ENCODE measurements at places on chromosomes 3 and 15.

GRCh38 chr3:186234152-186234551, 125.3 kb upstream of the ETV5 start:
- DNase-seq: no peak

- no peak for DNase-seq
These were observed 352.6 kb upstream of the NDN start for GRCh38 chr15:24039683-24040082.

GRCh38 chr3:188754267-188754666, 417.5 kb upstream of the TPRG1 start:
- no peak for DNase-seq

- DNase-seq: no peak
These were observed 85.2 kb downstream of the CACNA1D start for GRCh38 chr3:53579636-53580035.

DNA sequence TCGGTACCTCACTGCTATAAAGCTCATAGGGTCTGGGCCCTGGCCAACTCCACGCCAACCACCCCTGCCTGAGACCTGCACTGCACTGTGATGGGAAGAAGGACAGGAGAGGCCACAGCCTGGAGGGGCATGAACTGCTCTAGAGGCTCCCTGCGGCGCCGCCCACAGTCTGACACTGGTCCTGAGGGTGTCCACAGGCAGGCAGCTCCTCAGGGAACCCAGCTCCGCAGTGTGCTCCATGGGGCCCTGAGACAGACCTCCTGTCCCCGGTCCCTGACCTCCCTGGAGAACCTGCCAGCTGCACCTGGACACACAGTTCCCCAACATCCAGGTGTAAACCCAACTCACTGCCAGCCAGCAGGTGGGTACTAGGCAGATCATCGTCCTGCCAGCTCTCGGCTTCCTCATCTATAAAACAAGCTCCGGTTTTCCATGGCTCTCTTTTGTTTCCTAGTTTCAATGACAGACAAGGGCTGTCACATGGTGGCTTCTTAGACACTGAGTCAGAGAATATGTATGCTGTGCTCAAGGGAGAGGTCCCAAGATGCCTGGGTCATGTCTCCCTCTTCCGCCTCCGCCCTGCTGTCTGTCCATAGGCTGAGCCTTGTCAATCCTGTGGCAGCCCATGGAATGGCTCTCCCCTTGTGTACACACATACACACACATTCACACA, 5.1 kb upstream of the HAPLN3 start:
- no peak for DNase-seq

GRCh38 chr15:60573936-60574335, 95.0 kb upstream of the ICE2 start:
- peak; percentile 37 for DNase-seq

GRCh38 chr3:65714134-65714533, 324.6 kb downstream of the MAGI1 start:
- DNase-seq: no peak

DNA sequence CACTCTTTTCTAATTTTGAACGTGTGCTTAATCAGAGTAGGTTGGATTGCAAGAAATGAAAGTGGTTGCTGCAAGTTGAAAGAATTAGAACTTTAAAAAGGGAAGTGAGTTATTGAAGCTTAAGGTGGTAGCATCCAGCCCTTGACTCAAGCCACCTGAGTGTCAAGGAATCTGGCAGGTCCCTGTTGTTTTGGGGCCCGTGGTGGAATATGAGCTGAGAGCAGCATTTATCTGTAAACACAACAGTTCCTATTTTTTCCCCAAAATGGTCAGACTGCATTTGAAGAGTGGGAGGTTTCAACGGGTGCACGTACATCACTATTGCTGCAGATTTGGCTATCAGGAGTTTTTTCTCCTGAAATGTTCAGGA, 1.7 kb downstream of the ITPR1 start:
- no peak for DNase-seq

DNA sequence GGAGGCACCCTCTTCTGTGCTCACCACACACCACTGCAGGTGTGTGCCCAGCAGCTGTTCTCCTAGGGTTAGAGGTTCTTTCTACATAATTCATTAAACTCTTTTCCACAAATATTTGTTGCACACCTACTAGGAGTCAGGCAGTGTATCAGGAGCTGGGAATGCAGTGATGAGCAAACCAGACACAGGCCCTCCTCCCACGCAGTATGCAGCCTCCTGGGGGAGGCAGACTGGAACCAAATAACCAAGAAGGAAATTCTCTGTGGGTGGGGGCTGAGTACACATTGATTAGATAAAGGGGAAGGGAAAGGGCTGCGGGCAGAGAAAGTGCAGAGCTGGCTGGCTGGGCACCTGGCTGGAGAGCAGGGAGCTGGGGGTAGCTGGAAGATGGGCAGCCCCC, 18.5 kb upstream of the C3orf22 start:
- DNase-seq: no peak

- no peak for DNase-seq
These were observed 711.0 kb downstream of the MECOM start for GRCh38 chr3:168952551-168952950.

DNA sequence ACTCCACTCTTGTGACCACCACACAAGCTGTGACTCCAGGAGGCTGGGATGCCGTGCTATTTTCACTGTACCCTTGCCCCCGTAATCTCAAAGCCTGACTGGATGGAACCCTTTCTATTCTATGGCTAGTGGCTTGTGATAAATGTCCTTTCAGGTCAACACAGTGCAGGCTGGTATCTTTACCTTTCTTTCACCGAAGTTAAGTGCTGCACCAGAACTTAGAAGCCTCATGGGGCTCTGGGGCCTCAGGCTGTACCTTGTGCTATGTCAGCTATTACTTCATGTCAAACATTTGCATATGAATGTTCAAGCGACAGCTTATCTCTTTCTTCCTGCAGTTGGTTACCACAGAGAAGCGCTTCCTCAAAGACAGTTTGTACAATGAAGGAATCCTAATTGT, 66.8 kb downstream of the RPL39L start:
- no peak for DNase-seq

- no peak for DNase-seq
These were observed 68.4 kb downstream of the HERC1 start for GRCh38 chr15:63765338-63765737.

DNA sequence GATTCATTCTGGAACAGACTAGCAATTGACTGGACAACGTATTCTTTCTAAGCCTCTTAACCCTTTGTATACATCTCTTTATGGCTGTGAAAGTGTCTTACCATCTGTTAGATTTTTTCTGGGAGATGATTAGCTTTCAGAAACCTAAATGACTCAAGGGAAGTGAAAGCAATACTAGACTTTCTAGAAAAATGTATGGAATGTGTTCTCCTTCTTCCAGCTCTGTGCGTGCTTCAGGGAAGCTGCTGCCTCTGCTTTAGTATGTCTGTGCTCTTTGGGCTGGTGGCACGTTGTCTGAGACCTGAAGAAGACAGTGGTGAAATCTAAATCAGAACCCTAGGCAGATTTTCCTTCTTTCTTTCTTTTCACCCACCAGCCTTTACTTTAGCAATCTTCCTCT, 89.5 kb downstream of the ITPR1 start:
- no peak for DNase-seq

DNA sequence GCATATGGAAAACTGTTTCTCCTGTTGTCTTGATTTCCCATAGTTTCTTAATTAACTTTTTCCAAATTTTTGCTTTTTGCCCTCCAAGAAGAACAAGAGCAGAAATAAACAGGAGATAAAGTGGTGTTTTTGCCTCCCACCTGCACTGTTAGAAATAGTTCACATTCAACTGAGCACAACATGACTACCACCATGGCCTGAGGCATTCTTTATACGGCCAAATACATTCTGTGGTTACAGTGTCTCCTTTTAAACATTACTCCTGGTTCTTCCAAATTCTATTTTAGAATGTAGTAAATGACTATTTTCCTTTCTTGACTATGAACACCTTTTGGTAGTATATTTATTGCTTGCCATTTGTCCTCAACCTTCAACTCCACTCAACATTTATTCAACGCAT, 98.5 kb downstream of the LARS2 start:
- no peak for DNase-seq

- DNase-seq: no peak
These were observed 770.6 kb upstream of the CFAP20DC start for GRCh38 chr3:59820352-59820934.

DNA sequence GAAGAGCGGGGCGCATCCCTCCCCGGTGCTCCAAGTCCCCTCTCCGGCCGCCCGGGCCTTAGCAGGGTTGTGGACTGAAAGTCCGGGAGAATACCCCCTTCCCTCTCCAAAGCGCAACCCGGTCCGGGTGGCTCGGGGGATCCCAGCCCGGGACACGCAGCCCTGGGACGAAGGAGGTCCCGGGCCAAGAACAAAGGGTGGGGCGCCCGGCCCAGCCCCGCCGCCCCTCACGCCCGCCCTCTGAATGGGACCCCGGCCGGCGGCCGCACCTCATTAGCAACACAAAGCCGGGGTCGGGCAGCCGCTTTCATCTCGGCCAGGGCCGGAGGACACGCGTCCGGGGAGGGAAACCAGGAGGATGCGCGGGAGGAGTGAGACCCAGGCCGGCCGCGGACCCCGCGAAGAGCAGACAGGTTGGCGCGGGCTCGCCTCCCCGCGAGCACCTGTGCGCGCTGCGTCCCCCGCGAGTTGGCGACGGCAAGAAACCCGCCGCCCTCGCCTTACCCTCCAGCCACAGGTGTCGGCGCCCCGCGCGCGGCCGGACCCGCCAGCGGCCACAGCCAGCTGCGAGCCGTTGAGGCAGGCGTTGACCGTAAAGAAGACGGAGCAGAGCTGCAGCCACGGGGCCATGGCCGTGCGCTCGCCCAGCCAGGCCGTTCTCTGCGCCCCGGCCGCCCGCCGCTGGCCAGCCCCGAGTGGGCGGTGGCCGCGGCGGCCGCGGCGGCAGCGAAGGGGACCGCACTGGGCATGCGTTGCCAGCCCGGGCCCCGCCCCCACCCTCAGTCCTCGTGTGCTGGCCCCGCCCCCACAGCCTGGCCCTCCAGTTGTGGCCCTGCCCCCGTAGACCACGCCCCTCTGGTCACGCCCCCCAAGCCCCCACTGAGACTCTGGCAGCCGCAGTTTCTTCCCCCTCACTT, at the start of gene IL17RD:
IL17RD (minus strand) TSS at position 697 of the 917 bp plus-strand sequence; CDS start at position 630, 67 bp downstream.
- DNase-seq: no peak

GRCh38 chr3:8987645-8988383, 24.5 kb upstream of the RAD18 start:
- DNase-seq: peak; percentile 22
